ENCODE measurements at places on chromosomes 3 and 15.

DNA sequence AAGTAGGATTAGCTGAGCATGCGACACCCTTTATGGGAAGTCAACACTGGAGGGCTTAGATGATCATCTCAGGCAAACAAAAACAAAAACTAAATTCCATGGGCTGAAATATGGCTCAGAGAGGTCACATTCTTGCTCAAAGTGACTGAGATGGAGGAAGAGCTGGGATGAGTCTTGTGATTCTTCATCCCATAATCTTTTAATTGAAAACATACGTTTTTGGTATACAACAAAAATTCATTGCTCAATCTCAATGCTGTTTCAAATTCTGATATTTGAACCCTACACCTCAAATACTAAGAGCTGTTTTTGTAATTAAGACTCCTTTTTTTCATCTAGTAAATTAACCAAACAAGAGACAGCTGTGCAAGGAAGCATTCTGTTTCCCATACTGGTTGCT lies 257.0 kb downstream of the NR1D2 start:
- no peak for DNase-seq

DNA sequence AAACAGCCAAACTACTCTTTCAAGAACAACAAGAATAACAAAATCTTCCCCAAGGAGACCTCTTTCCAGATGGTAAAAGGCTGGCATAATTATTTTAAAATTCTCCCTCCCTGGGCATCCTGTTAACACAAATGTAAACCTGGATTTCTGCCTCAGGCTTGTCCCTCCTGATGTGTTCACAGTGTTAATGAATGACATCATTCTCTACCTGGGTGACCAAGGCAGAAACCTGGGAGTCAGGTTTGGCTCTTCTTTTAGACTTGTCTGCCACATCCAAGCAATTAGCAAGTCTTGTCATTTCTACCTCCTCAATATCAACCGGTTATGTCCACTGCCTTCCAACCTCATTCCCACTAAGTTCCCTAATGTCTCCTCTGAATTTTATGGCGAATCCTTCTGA lies 368.7 kb upstream of the TBL1XR1 start:
- DNase-seq: no peak

- DNase-seq: no peak
Measured at GRCh38 chr3:187358068-187358467, 10.1 kb upstream of the RTP4 start.

DNA sequence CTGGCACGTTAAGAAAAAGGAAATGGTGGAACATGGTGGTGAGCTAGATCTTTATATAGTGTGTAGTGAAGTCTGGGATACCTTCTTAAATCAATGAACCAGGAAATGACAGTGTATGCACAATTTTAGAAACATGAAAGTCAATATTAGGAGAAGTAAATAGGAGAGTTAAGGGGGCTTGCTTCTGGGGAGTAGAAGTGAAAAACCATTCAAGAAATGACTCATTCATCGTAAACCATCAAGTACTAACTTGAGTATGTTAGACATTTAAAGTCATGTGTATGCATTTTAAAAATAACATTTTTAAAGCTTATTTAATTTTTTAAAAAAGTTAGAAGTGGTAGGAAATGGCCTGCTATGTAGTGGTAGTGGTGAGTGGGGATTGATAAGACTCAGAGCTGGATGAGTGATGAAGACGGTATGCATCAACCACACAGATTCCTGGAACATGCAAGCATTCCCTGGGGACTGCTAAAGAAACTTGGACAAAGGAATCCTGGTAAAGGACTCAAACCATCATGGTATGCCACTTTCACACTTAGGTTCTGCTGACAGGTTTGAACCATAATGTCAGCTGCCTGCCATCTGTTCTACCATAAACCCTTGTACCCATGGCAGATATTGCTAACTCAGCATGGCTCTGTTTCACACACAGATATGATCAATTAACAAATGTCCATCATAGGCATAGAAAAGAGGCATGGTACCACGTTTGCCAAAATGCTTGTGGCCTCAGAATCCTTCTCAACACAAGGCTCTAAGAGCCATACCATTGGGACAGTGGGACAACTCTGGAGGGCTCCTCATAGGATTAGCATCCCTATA lies 28.9 kb upstream of the MITF start:
- DNase-seq: no peak

DNA sequence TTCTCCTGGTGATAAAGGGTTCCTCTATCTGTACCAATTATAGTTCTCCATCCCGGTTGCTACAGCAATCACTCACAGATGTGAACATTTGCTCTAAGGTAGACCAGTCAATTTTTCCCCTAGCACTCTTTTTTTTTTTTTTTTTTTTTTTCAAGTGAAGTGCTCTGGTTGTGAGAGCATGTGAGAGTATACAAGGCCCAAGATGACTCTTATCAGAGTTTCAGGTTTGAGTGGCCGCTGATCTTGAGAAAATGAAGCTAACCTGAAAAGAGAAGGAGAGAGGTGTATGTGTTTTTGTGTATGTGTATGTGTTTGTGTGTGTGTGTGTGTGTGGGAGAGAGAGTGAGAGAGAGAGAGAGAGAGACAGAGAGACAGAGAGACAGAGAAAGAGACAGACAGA lies 44.4 kb upstream of the OTOL1 start:
- DNase-seq: no peak

GRCh38 chr15:100926258-100926657 lies 7.1 kb downstream of the LRRK1 start:
- no peak for DNase-seq

- no peak for DNase-seq
Measured at GRCh38 chr3:172313671-172314070, 134.6 kb downstream of the GHSR start.

- no peak for DNase-seq
Measured at GRCh38 chr3:124599147-124599765, 131.0 kb upstream of the UMPS start.

DNA sequence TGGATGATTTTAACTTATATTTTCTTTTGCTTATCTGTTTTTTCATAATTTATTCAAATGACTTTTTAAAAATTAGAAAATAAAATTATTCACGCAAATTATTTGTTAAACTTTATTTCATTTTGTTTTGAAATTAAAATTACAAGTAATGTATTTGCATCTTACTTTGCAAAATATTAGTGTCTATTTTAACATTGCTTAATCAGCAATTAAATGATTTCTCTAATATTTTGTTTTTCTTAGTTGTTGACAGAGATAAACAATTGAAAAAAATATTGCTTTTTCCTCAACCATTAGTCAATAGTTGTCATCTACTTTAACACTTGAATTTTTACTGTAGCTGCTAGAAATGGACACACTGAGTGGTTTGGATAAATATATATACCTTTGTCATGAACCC lies 32.8 kb upstream of the PYDC2 start:
- DNase-seq: no peak

- DNase-seq: no peak
Measured at GRCh38 chr15:51130344-51130743, 35.6 kb upstream of the TNFAIP8L3 start.

GRCh38 chr15:81103857-81104256 lies 30.2 kb upstream of the CFAP161 start:
- no peak for DNase-seq

- DNase-seq: no peak
Measured at GRCh38 chr15:22839046-22839695, 705 bp downstream of the NIPA2 start.

- DNase-seq: no peak
Measured at GRCh38 chr3:132822266-132822665, 100.1 kb upstream of the NPHP3 start.

- DNase-seq: no peak
Measured at GRCh38 chr15:62163397-62164013, 1.6 kb downstream of the C2CD4B start.

DNA sequence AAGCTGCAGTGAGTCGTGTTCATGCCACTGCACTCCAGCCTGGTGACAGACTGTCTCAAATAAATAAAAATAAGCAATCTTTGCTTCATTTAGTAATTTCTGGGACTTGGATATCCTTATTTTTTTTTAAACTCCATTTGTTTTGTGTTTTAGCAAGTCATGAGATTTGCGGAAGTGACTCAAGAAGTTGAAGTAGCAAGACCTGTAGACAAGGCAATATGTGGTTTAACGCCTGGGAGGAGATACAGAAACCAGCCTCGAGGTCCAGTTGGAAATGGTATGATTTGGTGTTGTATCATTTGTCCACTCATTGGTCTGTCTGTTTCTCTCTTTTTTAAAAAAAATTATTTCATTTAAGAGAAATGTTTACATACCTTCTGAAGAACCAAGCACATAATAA lies 16.6 kb upstream of the RPLP1 start:
- DNase-seq: no peak

GRCh38 chr3:101988596-101988995 lies 139.3 kb downstream of the NFKBIZ start:
- DNase-seq: peak; percentile 29

DNA sequence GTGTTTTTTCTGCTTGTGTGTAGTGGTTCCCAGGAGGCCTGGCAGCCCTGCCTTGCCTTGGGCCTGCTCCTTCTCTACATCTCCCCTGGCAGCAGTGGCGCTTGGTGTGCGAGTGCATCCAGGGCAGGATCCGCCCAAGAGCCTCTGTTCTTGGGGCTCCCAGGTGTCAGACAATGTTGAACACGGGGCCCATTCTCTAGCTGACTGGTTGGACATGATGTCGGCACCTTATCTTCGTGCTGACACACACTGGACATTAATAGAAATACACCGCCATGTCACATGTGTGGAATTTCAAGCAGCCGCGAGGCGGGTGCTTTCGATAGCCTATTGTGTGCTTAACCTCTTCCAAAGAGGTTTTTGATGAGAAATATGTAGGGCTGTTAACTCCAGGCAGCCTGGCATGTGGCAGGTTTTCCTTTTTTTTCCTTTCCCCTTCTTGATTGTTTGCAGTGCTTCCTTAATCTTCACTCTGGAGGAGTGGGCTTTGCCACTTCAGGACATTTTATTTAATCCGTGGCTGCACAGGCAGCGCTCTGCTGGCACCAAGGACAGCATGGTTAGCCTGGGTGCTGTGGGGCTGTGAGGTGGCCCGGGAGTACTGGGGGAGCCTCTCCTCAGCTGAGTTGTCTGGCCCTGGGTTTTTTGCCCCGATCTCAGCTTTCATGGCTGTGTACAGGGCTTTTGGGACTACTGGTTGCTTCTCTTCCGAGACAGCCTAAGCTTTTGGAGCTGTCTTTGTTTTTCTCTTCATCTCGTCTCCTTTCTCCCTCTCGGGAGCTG lies 42.5 kb downstream of the CHCHD6 start:
- no peak for DNase-seq

GRCh38 chr3:45084820-45085816 lies 59.0 kb downstream of the CLEC3B start:
- no peak for DNase-seq

DNA sequence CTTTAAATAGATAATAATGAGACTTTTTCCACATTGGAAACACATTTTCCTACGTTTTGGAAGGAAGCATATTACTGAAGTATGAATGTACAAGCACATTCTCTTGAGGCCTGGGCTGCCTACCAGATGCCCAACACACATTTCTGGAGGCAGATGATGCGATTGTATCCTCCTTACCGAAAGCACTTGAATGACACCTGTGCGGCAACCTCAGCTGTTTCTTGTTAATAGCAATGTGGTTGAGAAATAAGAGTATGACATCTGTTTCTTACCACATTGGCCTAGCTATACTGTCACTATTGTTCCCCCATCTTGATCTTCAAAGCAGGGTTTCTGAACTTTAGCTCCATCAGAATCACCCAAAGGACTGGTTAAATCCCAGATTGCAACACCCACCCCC lies 84.8 kb downstream of the ARPP21 start:
- DNase-seq: no peak
